HepG2 (cell line): ENCODE measurements at places on chromosomes 13 and 19. TPM values are rescaled to one million over a fixed set of nuclear protein-coding genes. Genes with fewer than 3 reads are reported as not detected.

GRCh38 chr19:53912653-53913052 is 3.6 kb downstream of the CACNG7 start:
- H3K4me3 ChIP-seq, result no peak overlapping the region
- no peak for DNase-seq
- H3K27me3 ChIP-seq, result peaks cover 36% of the 10 kb centered on the region
- H3K27ac ChIP-seq, result no peak overlapping the region
- H3K36me3 ChIP-seq, result no peaks in the 10 kb centered on the region
- H3K4me1 ChIP-seq, result no peaks in the 10 kb centered on the region

DNA sequence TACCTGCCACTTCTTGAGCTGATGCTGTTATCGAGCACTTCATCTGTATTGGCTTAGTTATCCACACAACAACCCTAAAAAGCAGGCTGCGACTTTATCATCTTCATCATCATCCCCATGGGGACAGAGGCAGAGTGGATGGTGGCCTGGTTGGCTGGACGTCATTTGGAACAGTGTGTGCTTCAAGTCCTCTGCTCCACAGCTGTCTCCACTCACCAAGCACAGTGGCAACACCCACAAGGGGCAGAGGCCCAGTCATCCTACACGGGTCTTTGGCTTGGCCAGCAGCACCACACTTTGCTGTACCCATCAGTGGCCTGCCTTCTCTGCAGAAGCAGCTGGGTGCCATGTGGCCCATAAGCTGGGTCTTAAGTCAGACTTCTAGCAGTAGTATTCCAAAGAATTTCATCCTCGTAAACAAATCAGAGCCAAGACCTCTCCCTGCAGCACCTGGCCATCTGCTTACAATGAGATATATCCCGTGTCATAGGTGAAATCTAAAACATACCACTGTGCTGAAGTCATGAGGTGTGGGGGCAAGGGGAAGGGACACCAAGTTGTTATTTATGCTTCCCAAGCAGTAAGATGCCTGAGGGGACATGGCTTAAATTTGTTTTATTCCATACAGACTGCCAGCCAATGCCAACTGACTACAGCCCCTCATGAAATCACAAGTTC is 47.9 kb upstream of the EPHX3 start:
- peaks cover 21% of the 10 kb centered on the region; the same call in 2 of the 3 replicates for H3K36me3 ChIP-seq
- no peak overlapping the region for H3K4me3 ChIP-seq
- DNase-seq, result no peak
- no peaks in the 10 kb centered on the region for H3K27me3 ChIP-seq
- H3K27ac ChIP-seq, result peak overlapping the region; percentile 70

GRCh38 chr13:95298971-95299621 is 2.2 kb downstream of the ABCC4 start:
- no peak overlapping the region for H3K4me3 ChIP-seq
- H3K27ac ChIP-seq, result no peak overlapping the region
- H3K27me3 ChIP-seq, result peaks cover 3% of the 10 kb centered on the region; the same call in 1 of the 3 replicates
- H3K36me3 ChIP-seq, result no peaks in the 10 kb centered on the region
- no peak for DNase-seq

GRCh38 chr13:59250336-59251189 is 913.2 kb downstream of the DIAPH3 start:
- no peak for DNase-seq
- no peaks in the 10 kb centered on the region for H3K36me3 ChIP-seq
- no peaks in the 10 kb centered on the region for H3K27me3 ChIP-seq
- no peak overlapping the region for H3K27ac ChIP-seq
- H3K4me3 ChIP-seq, result no peak overlapping the region

DNA sequence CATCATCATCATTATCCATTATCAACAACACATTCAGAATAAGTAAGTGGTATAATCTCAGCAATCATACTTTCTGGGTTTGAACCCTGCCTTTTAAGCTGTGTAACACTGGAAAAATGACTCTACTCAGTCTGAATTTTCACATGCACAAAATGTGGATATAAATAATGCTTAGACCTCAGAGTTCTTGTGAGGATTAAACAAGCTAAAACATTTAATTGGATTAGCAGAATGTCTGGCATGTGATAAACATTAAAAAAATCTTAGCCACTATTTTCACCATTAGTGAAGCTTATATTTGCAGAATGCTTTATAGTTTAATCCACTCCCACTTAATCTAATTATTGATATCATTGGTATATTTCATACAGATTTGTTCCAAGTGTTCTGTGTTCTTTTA is 412.3 kb downstream of the RFC3 start:
- no peaks in the 10 kb centered on the region for H3K27me3 ChIP-seq
- H3K27ac ChIP-seq, result no peak overlapping the region
- H3K36me3 ChIP-seq, result no peaks in the 10 kb centered on the region
- H3K4me1 ChIP-seq, result no peaks in the 10 kb centered on the region
- no peak for DNase-seq

GRCh38 chr19:2905918-2906519 is 5.3 kb downstream of the ZNF57 start:
- no peak for DNase-seq
- H3K27ac ChIP-seq, result no peak overlapping the region
- no peak overlapping the region for H3K4me3 ChIP-seq
- peaks cover 2% of the 10 kb centered on the region; the same call in 1 of the 3 replicates for H3K36me3 ChIP-seq
- H3K27me3 ChIP-seq, result no peaks in the 10 kb centered on the region

GRCh38 chr13:44951184-44951583 is 38.1 kb downstream of the NUFIP1 start:
- no peak overlapping the region for H3K27ac ChIP-seq
- no peaks in the 10 kb centered on the region for H3K4me1 ChIP-seq
- DNase-seq, result no peak
- H3K4me3 ChIP-seq, result no peak overlapping the region
- peaks cover 3% of the 10 kb centered on the region for H3K36me3 ChIP-seq

DNA sequence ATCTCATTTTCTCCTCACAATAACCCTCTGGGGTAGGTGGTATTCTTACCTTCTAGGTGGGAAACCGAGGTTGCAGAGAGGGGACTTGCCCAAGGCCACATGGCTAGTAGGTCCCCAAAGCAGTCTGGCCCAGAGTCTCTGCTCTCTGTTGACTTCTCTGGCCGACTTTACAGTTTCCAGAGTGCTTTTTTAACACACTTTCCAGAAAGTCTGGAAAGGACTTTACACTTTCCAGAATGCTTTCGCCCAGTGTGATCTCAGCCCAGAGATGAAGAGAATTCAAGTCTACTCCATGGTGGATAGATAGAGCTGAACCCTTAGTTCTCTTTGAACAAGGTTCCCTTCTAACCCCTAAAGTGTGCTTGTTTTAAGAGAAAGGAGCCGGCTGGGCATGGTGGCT is 12.2 kb downstream of the ARHGAP35 start:
- peaks cover 64% of the 10 kb centered on the region for H3K4me1 ChIP-seq
- H3K27ac ChIP-seq, result peak overlapping the region; percentile 51
- peaks cover 2% of the 10 kb centered on the region; the same call in 1 of the 2 replicates for H3K36me3 ChIP-seq
- no peaks in the 10 kb centered on the region for H3K27me3 ChIP-seq
- H3K4me3 ChIP-seq, result no peak overlapping the region
- DNase-seq, result no peak

- H3K4me1 ChIP-seq, result peaks cover 7% of the 10 kb centered on the region; the same call in 1 of the 2 replicates
- DNase-seq, result no peak
- no peak overlapping the region for H3K4me3 ChIP-seq
These were observed 65.7 kb downstream of the CEBPG start for GRCh38 chr19:33438987-33439781.

- H3K27me3 ChIP-seq, result no peaks in the 10 kb centered on the region
- no peak overlapping the region for H3K4me3 ChIP-seq
- H3K36me3 ChIP-seq, result no peaks in the 10 kb centered on the region
- DNase-seq, result peak; percentile 1
These were observed 1031.0 kb upstream of the PCDH9 start for GRCh38 chr13:68261105-68261504.

GRCh38 chr13:29474991-29475390 is 120.5 kb downstream of the SLC7A1 start:
- DNase-seq, result no peak
- H3K27ac ChIP-seq, result no peak overlapping the region
- H3K4me1 ChIP-seq, result no peaks in the 10 kb centered on the region
- H3K4me3 ChIP-seq, result no peak overlapping the region
- no peaks in the 10 kb centered on the region for H3K36me3 ChIP-seq
- peaks cover 15% of the 10 kb centered on the region; the same call in 1 of the 3 replicates for H3K27me3 ChIP-seq

DNA sequence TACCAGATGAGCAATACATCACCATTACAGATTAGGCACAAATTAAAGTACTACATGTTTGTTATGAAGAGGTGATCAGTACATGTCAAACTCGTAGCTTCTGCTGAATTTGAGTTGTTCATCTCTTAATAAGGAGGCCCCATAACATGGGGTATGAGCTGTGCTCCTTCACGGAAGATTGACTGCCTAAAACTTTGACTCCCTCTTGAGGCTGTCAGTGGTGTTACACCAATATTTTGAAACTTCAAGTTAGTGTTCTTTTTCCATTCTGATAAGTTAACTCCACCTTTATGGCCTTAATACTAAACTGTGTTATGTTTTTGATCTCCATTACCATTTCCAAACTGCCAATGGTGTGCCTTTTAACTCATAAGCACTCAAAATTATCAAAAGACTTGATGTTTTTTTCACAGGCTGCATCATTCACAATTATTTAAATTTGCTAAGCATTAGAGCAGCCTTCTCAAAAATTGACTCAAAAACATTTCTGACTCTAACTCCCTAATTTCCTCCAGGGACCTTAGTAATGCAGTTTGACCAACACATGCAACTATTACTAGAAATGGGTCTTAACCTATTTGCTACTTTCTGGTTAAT is 1591.5 kb downstream of the PCDH9 start:
- H3K4me3 ChIP-seq, result no peak overlapping the region
- H3K27me3 ChIP-seq, result no peaks in the 10 kb centered on the region
- peak; percentile 16 for DNase-seq

GRCh38 chr13:20271441-20271840 is 39.3 kb upstream of the GJB6 start:
- no peak overlapping the region for H3K27ac ChIP-seq
- H3K4me3 ChIP-seq, result no peak overlapping the region
- no peak for DNase-seq
- H3K36me3 ChIP-seq, result no peaks in the 10 kb centered on the region

DNA sequence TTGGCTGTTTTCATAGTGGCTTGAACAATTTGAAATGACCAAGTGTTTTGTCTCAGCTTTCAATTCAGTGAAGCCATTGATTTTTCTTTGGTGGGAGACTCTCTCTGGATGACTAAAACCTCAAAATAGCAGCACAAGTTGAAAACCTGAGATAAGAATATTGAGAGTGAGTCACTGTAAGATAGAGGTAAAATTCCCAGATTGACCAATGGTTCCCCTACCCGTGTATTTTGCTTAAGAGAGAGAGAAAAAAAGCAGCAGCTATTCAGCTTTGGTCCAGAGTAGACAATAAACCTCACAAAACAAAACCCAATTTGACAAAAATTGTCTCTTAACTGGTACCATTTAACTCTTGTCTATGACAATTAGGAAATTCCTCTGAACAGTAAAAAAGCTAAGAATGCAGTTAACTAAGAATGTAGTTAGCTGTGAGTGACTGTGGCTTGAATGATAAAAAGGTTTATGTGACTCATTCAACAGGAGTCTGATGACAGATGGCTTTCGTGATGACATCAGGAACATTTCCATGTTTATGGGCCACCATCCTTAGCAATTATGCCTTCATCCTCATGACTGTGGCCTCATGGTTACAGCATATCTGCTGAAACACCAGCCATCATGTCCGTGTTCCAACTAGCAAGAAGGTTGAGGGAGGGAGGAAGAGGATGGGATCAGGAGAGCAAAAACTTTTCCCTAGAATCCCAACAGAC is 356.9 kb downstream of the NDFIP2 start:
- no peak for DNase-seq
- H3K4me3 ChIP-seq, result no peak overlapping the region
- H3K27me3 ChIP-seq, result no peaks in the 10 kb centered on the region

DNA sequence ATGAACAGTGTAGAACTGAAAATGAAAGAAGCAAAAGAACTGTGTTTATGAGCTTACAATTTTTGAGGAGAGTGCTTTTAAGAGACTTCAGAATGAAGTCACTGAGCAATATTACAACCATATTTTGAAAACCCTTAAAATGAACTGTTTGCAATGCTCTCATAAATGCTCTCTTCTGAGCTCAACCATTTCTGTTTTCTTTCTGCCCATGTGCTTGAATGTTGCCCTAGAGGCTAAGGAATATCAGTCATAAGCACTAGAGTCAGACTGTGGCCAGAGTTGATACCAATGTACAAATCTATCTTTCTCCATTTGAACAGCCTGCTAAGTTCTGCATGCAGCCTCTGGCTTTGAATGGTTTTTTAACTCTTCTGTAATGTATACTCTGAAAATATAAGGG is 1092.8 kb downstream of the PCDH9 start:
- H3K27ac ChIP-seq, result no peak overlapping the region

DNA sequence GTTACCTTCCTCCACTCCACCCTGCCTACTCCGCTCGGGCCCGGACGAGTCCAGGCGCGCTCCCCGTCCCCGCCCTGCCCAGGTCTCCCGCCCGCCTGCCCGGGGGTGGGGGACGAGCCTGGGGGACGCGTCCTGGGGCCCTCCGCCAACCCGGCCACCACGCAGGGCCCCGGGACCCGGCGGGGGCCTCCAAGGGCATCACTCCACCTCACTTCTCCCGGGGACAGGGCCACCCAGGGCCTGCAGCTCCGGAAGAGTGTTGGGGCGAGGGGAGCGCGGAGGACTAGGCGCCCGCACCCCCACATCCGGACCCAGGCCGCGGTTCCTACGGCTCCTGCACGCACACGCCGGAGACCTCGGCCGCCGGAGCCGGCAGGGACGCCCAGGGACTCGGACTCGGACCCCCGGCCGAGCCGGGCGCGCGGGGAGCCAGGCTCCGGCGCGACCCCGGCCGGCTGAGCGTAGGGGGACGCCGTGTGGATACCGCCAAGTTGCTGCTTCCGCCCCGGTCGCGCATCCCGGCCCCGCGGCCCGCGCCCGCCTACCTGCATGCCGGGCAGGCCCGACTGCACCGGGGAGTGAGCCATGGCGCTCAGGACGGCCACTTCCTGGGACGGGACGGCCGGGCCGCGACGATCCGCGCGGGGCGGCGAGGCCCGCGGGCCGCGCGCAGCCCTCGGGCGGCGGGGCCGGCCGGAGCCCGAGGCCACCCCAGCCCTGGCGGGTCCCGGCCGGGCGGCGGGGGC is 534 bp downstream of the STK24 start:
- no peak for DNase-seq
- peak overlapping the region; percentile 78 for H3K27ac ChIP-seq
- no peaks in the 10 kb centered on the region for H3K27me3 ChIP-seq
- H3K4me3 ChIP-seq, result peak overlapping the region; percentile 88
- peaks cover 46% of the 10 kb centered on the region for H3K4me1 ChIP-seq

The NKG7 gene
- 0.21 and 0.40 TPM in 2 replicates for polyA plus RNA-seq

The GNG7 gene
- 3.3 and 3.9 TPM in 2 replicates for polyA plus RNA-seq

The ODAD3 gene
- polyA plus RNA-seq, result 0.08 and 0.35 TPM in 2 replicates

The LGI4 gene
- polyA plus RNA-seq, result 2.8 and 4.2 TPM in 2 replicates

The CNN1 gene
- 0.39 and 0.70 TPM in 2 replicates for polyA plus RNA-seq

The ZNF320 gene
- 0.05 TPM in 1 of 2 replicates, not detected in the other for polyA plus RNA-seq

The RAVER1 gene
- polyA plus RNA-seq, result 3.6 and 4.4 TPM in 2 replicates

The SIGLEC11 gene
- polyA plus RNA-seq, result not detected in 2 replicates

The ZNF382 gene
- 2.3 and 3.1 TPM in 2 replicates for polyA plus RNA-seq

The RCBTB2 gene
- polyA plus RNA-seq, result 1.8 and 2.7 TPM in 2 replicates
